ENCODE measurements at places on chromosomes 2 and 18.

- no peak for DNase-seq
Measured at GRCh38 chr2:174121175-174121574, 127.2 kb downstream of the OLA1 start.

GRCh38 chr18:5237723-5238370, 40.8 kb upstream of the AKAIN1 start:
- DNase-seq, result peak; percentile 82

DNA sequence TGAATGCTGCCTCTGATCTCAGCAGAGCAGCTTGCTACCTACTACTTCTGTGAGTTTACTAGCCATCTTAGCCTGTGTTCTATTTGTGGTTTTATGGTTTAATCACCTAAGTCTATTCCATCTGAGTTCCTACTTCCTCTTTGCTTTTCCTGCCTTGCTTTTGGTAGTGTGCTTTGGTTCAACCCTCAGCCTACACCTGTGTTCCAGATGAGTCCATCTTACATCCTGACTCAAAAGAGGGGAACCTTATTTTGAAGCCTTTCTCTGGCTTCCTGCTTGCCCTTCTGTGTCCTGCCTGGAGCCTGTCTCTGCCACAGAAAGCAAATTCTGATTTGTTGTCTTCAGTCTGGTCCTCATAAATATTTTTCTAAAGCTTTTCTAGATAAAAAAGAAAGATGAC, 530.3 kb upstream of the MEX3C start:
- DNase-seq, result no peak

- no peak for DNase-seq
Measured at GRCh38 chr18:36199691-36200295, 12.5 kb downstream of the MOCOS start.

GRCh38 chr18:79595876-79596374, 83.7 kb upstream of the CTDP1 start:
- no peak for DNase-seq

GRCh38 chr2:215529271-215529670, 93.4 kb upstream of the FN1 start:
- no peak for DNase-seq

- no peak for DNase-seq
Measured at GRCh38 chr18:74422541-74422940, 34.6 kb downstream of the DIPK1C start.

DNA sequence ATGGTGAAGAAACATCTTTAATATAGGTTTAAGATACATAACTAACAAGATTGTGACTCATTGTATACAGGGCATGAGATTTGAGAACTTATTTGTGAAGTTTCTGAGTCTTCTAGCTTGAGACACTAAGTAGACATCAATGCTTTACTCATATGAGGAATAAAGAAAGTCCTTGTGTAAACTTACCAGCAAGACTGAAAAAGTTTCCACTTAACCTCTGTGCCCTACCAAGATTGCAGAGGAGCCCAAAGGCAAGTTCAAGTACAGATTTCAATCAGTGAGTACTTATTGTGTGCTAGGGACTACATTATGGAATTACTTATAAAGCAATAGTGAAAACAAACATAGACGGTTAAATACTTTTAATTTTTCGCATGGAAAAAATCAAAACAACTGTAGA, 1041.2 kb upstream of the CELF4 start:
- no peak for DNase-seq

DNA sequence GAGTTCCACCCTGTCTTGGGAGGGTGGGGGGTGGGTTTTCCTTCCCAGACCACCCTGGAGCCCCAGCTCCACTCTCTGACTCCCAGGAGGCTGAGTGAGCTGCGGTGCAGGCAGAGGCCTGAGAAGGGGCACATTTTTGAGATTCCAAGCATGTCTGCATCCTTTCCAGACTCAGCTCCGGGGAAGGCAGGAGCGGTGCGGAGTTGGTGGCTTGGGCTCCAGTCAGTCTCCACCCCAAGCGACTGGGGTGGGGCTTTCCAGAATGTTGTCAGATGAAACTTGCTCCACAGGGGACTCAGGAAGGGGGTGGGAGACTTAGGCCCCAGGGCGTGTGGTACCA, 44.2 kb upstream of the HS6ST1 start:
- DNase-seq, result no peak

- no peak for DNase-seq
Measured at GRCh38 chr2:79512442-79513401, at the start of gene CTNNA2. TSS of gene CTNNA2 (plus strand) at chr2:79513051.

DNA sequence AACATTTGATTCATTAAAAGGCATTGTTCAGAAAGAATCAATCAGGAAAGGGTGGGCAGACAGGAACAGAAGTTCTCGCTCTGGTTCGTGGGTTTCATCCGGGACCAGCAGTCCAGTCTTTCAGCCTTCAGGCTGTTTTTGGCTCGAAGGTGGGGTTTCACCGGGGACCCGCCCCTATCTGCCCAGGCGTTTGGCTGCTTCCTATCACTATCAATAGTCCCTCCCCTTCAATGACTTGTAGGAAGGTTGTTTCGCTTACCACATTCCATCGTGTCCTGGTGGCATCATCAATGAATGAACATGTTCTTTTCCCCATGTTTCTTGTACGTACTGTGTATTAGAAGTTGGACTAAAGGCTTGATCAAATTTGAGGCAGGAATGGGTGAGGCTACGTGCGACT, 130.3 kb downstream of the NEDD4L start:
- no peak for DNase-seq

GRCh38 chr2:19652811-19653210, 249.0 kb downstream of the TTC32 start:
- DNase-seq, result no peak

- DNase-seq, result no peak
Measured at GRCh38 chr2:163528640-163529217, 207.1 kb downstream of the FIGN start.

DNA sequence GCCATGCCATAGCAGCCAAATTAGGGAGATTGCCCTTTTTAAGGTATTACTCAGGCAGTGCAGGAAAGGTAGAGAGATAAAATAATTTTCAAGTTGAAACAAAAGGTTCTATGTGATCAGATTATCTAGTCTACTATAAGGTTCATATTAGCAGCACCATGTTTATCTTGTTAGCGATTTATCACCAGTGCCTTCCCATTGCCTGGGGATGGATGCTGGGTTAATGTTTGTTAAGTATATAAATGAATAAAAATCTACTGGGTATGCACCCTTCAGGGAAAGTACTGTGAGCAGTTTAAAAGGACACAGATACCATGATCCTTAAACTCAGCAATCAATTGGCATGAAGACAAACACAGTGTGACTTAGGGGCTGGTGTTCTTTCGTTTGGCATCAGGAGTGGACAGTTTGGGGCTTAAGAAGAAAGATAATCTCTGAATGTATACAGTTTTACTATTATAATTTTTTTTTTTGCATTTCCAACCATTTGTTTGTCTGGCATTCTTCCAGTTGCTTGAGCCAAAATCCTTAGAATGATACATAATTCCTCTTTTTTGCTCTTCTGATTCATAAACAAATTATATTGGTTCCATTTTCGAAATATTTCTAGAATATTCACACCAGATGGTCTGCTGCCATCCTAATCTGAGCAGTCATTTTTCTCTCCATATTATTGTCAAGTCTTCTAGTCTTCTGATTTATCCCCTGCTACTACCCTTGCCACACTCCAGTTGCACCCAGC, 512.8 kb upstream of the SLC8A1 start:
- no peak for DNase-seq

DNA sequence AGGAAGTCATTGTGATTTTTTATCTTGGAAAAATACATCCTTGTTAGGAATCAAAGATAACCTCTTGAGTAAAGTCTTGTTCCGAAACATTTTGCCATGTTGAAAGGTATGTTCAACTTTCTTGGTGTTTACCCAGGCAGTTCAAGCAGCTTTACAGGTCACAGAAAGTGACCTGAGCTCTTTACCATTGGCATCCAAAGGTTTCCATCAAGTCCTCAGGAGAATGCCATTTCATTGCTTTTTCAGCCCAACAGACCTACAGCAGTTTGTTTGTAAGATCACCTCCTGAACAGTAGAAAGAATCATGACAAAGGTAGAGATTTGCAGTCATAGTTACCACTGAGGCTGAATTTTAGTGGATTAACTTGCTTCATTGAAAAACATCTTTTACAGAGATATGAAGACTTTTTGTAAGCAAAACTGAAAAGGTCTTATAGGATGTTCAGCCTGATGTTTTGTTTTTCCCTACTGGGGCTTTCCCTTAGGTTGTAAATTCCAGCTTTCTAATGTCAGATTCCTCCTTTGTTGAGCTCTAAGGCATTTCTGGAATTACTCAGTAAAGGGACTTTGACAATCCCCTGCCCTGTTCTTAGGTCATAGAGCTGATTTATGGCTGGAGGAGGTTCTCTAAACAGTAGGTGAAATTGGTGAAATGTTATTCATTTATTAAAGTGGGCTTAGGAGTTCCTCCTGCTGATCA, 236.8 kb upstream of the RBMS1 start:
- no peak for DNase-seq

GRCh38 chr2:74020702-74021406, 36.1 kb downstream of the TET3 start:
- no peak for DNase-seq

DNA sequence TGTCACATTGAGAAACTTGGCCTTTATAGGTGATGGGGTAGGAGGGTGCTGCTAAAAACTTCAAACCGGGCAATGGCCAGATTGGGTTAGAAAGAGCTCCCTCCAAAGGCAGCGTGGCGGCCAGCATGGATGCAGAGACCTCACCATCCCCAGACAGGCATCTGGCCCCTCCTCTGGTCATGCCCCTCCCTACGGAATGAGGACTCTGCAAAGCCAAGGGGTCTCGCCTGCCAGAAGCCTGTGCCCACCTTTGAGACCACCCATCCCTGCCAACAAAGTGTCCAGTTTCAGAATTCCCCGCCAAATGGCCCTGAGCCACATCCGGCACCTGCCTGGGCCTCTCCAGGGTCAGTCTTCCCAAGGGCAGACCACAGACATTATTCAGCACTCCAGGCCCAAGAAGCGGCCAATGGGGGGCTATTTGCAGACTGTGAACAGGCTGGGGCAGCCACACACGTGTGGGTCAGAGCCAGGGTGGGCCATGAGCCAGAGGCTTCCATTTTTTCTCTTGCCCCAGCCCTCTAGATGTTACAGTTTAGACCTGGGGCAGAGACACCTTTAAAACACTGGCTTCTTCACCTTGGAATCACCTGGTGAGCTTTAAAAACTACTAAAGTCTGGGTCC, 4.2 kb upstream of the ATP6V1B1 start:
- no peak for DNase-seq

DNA sequence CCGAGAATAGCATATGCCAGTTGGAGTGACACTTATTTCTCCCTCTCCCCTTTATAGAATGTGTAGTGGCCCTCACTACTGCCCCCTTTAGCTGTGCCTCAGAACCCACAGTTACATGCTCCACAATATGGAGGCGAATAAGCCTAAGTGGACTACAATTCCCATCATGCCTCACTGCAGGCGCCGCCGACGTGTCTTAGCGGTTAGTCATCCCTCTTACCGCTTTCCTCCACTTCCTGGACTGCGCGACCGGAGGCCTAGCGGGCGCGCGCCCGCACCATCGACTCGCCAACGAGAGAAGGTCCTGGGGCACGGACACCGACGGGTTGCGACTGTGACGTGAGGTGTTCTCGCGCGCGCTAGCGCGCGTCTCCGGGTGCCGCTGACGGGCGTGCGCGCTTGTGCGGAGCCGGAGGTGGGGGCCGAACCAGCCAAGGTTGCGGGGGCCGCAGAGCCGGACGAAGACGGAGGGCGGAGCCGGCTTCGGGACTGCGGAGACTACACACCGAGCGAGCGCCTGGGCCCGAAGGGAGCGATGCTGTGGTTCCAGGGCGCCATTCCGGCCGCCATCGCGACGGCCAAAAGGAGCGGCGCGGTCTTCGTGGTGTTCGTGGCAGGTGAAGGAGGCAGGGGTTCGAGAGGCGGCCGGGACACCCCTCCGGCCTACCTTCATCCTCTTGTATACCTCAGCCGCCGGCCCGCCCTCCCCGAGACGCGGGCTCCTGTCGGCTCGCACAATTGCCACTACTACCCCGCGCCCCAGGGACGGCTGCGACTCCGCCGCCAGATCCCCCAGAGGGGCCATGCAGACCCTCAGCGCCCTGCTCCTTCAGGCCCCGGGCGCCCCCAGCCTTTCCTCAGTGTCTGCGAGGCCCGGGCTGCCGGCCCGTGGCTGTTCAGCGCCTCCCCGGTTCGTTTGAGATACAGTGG, at the start of gene UBXN4:
Gene UBXN4, plus strand, starts transcription at position 461 of the 930 bp plus-strand sequence. Its CDS starts 75 bp downstream, at position 536.
- peak; percentile 66 for DNase-seq

GRCh38 chr2:147934881-147935620, 85.5 kb downstream of the ORC4 start:
- DNase-seq, result no peak

DNA sequence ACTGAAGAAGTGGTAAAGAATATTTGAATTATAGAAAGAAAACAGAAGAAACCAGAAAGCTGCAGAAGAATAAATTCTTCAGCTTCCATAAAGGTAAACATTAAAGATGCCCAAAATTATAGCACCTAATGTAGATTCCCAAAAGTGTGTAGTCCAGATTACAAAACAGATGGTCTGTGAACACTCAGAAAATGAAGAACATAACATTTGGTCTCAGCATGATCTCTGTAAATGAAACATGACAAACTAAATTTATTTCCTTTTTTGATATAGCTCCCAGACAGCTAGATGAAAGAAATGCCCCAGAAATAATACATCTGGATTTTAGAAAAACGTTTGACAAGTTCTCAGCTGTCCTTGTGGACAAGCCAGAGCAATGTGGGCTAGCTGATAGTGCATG, 794.2 kb upstream of the NXPH2 start:
- no peak for DNase-seq

- DNase-seq, result no peak
Measured at GRCh38 chr2:12031866-12032265, 285.4 kb downstream of the LPIN1 start.

- no peak for DNase-seq
Measured at GRCh38 chr2:146701183-146701582, 1143.6 kb upstream of the ACVR2A start.

- no peak for DNase-seq
Measured at GRCh38 chr2:55049821-55050099, 491 bp downstream of the RTN4 start.

DNA sequence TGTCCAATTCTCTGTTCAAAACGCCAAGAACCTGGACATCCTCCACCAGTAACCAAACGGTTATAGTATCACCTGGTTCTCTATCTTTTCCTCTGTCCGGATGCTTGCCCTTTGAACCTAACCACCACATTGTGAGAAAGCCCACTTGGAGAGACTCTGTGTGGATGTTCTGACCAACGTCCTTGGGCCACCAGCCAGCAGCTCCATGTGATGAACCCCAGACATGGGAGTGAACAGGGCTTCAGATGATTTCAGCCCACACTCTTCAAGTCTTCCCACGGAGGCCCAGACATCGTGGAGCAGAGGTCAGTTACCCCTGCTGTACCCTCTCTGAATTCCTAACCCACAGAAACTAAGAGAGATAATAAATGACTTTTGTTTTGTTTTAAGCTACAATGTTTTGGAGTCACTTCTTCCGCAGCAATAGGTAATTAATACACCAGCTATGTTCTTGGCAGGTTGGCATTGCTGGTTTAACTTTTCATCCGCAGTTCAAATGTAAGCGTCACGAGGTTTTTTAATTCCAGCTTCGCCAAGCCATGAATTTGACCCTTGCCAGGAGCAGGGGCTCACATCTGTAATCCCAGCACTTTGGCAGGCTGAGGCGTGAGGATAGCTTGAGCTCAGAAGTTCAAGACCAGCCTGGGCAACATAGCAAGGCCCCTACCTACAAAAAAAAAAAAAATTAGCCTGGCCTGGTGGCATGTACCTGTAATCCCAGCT, 36.1 kb upstream of the ZNF532 start:
- no peak for DNase-seq

GRCh38 chr2:178517496-178517895, 37.2 kb downstream of the PLEKHA3 start:
- DNase-seq, result no peak

- DNase-seq, result peak; percentile 34
Measured at GRCh38 chr2:111116843-111117597, 3.7 kb upstream of the BCL2L11 start.

- no peak for DNase-seq
Measured at GRCh38 chr18:3251963-3252277, 4.3 kb downstream of the MYL12A start.

Measured in central memory CD8-positive, alpha-beta T cell (primary cell).